ENCODE measurements at places on chromosomes 11 and 22. TPM values are rescaled to one million over a fixed set of nuclear protein-coding genes. Genes with fewer than 3 reads are reported as not detected.

DNA sequence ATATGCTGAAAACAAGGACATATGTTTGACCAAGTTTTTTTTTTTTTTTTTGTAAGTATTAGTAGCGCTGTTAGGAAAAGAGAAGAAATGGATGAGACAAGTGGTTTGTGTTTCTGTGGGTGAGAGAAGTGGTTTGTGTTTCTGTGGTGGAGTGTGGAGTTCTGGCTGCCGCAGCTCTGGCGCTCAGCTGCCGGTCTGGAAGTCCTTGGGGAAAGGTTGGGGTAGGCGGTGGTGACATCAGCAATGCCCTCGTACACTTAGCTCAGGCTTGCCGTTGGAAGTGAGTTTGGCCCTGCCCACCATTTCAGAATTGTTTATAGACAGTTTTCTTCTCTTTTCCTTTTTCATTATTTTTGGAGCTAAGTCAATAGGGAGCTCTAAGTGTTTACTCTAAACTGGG, 116.6 kb downstream of the TBC1D22A start:
- H3K27me3 ChIP-seq: no peaks in the 10 kb centered on the region
- DNase-seq: no peak
- peaks cover 4% of the 10 kb centered on the region for H3K4me1 ChIP-seq
- no peak overlapping the region for H3K4me3 ChIP-seq
- H3K36me3 ChIP-seq: no peaks in the 10 kb centered on the region
- H3K27ac ChIP-seq: no peak overlapping the region

- no peak overlapping the region for H3K4me3 ChIP-seq
- H3K27me3 ChIP-seq: no peaks in the 10 kb centered on the region
- no peaks in the 10 kb centered on the region for H3K4me1 ChIP-seq
- H3K36me3 ChIP-seq: no peaks in the 10 kb centered on the region
- H3K27ac ChIP-seq: no peak overlapping the region
Measured at GRCh38 chr22:30045901-30046715, 34.2 kb upstream of the HORMAD2 start.

DNA sequence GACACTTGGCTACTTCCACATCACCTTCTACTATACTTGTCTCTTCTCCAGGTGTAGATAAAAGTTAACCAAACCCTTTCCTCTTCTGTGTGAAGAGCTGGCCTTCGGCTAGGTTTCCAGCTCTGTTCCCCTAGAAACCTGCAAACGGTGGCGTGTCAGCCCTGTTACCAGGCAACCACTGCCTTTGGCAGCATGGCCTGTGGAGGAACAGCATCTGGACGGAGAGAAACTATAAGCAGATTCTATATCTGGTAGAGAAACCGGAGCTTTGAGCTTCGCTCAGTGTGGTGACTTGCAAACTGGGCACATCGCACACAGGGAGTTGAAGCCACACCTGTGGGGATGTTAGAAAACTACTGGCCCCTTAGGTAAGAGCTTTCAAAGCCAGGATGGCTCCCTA, 35.9 kb downstream of the ARAP1 start:
- peaks cover 51% of the 10 kb centered on the region for H3K4me1 ChIP-seq
- H3K27ac ChIP-seq: no peak overlapping the region
- peaks cover 47% of the 10 kb centered on the region for H3K36me3 ChIP-seq

DNA sequence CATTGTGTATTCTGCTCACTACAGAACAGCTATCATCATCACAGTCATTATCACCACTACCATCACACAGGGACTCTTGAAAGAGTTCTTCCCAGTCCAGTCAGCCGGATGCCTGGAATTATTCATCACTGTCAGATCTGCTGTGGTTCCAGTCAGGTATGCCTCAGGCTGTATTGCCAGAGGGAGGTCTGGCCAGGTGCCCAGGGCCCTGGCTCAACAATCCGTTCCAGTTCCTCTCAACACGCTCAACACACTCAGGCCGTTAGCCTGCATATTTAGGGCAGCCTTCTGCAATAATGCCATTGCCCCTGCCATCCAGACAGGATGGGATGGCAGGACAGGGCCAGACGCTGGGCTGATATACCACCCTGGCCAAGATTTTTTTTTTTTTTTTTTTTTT, 28.6 kb upstream of the RASL10A start:
- H3K27ac ChIP-seq: no peak overlapping the region
- no peak overlapping the region for H3K4me3 ChIP-seq

DNA sequence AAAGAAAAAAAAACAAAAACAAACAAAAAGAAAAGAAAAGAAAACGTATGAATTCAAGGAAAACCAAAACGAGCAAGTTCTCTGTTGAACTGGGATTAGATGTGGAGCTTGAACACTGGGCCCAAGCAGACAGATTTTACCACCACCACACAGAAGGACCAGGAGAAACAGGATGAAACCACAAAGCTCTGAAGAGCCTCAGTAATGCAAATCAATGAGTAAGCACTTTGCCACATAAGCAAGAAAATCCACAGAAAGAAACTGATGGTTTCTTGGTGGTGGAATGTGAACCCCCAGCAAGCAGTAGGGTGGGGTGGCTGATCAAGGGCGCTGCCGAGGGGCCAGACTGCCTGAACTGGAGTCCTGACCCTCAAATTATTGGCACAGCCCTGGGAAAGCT, 50.9 kb upstream of the NFRKB start:
- no peaks in the 10 kb centered on the region for H3K27me3 ChIP-seq
- DNase-seq: no peak
- peaks cover 15% of the 10 kb centered on the region for H3K36me3 ChIP-seq
- peaks cover 14% of the 10 kb centered on the region for H3K4me1 ChIP-seq
- no peak overlapping the region for H3K27ac ChIP-seq
- H3K4me3 ChIP-seq: no peak overlapping the region

DNA sequence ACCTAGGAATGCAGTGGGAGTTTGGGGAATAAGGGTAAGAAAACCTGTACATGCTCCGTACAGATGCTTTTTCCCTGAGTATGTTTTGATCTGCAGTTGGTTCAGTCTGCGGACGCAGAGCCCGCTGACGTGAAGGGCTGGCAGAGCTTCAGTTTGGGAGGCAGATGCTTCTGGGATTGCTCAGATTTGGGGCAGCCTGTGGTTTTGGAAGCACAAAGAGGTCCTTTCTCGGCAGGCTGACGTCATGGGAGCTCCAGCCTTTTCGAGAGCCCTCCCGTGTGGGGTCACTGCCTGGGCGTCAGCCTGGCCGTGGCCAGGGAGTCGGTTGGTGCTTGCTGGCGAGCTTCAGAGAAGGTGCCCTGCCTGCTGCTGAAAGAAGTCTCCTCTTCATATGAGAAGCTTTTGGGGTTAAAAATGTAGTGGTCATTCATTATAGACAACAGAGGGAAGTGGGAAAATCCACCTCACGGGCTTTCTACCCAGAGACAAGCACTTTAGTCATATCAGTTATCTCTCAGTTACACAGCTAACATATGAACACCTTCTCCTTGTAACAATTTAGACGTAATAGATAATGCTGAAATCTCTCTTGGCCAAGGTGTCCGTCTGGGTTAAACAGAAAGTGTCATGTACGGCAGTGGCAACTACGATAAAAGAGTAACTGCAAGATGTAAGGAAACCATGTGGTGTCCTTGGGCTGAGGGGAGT, 26.8 kb downstream of the TPCN2 start:
- DNase-seq: no peak
- no peak overlapping the region for H3K27ac ChIP-seq
- H3K27me3 ChIP-seq: no peaks in the 10 kb centered on the region
- no peak overlapping the region for H3K4me3 ChIP-seq

DNA sequence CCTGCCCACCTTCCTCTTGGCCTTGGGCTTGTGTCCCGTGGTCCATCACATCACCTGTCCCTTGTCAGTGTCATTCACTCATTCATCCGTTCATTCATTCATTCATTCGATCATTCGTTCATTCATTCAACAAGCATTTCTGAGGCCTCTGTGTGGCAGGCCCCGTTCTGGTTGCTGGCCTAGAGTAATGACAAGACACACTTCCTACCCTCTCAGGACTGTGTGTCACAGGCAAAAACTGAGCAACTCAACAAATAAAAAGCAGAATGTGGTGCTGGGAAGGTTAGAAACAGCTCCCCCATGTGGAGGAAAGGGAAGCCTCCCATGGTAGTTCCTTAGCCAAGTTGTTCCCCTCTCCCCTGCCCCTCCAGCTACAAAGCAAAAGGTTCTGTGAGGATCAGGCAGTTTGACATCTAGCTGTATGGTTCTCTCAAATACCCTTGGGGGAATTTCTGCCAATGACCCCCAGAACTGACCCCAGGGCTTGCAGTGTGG, 1.6 kb upstream of the OMP start:
- no peaks in the 10 kb centered on the region for H3K27me3 ChIP-seq
- no peak overlapping the region for H3K27ac ChIP-seq
- H3K4me3 ChIP-seq: no peak overlapping the region
- H3K4me1 ChIP-seq: no peaks in the 10 kb centered on the region
- H3K36me3 ChIP-seq: no peaks in the 10 kb centered on the region

DNA sequence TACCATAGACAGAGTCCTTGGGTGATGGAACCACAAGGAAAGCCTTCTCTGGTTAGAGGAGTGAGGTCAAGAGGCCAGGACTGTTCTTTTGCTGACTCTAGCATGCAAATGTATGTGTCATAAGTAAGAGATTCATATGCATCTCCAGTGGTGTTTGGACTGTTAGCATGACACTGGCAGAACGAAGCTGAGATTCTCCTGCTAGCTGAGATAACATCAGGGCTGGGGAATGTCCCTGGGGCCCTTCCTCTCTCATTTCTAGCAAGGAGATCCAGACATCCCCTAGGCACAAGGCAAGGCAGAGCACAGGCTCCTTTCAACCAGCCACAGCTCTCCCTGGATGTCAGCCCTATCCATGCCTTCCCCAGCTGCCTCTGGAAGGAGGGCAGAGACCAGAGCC, 711.3 kb downstream of the OPCML start:
- no peak overlapping the region for H3K4me3 ChIP-seq
- H3K27ac ChIP-seq: no peak overlapping the region
- no peaks in the 10 kb centered on the region for H3K36me3 ChIP-seq
- DNase-seq: no peak
- no peaks in the 10 kb centered on the region for H3K27me3 ChIP-seq

DNA sequence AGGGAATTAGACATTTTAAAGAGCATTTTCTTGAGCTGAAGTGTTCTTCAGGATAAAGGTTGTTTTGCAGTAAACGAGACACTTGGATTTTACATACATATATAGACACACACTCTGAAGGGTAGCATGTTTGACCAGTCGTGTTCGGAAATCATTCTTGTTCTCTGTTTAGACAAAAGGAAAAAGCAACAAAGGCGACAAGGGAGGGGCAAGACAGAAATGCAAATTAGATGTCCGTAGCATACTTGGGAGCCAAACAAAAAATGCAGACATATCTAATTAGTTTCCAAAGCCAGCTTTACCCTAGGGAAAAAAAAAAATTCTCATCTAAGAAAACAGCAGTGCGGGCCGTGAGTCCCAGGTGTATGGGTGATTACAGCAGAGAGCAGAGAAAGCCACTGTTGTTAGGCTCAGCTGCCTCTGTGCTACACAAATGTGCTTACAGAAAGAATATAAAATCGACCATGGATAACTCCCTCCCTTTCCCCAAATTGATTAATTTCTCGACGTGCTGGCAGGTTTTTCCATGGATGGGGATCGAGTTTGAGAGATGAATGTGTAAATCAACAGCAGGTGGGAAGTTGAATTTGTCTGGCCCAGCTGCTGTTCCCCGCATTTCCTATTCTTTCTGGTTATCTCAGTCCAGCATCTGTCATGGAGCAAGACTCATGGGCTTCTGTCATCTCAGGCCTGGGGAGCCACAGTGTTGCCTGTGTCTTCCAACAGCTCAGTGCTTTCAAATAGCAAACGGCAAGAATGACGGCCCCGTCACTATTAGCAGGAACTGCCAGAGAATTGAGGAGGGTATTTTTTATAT, 176.5 kb upstream of the TTC12 start:
- no peak overlapping the region for H3K4me3 ChIP-seq
- no peak overlapping the region for H3K27ac ChIP-seq
- H3K27me3 ChIP-seq: peaks cover 21% of the 10 kb centered on the region
- DNase-seq: no peak

GRCh38 chr11:133621611-133622010, 89.3 kb upstream of the OPCML start:
- no peak for DNase-seq
- no peaks in the 10 kb centered on the region for H3K27me3 ChIP-seq
- H3K36me3 ChIP-seq: no peaks in the 10 kb centered on the region
- no peak overlapping the region for H3K4me3 ChIP-seq
- no peak overlapping the region for H3K27ac ChIP-seq

The LGR4 gene
- 7.5 TPM for total RNA-seq

The SYT7 gene
- total RNA-seq: 4.8 TPM

The INS gene
- not detected for total RNA-seq

All from upper lobe of right lung (tissue), 1 donor.